ENCODE measurements at places on chromosomes 12 and 14. TPM values are rescaled to one million over a fixed set of nuclear protein-coding genes. Genes with fewer than 3 reads are reported as not detected.

Gene OR4E1
- total RNA-seq = not detected

GRCh38 chr14:103311171-103311997 is 22.7 kb upstream of the EIF5 start:
- DNase-seq = no peak

Gene PPP1R36
- total RNA-seq = 0.60 TPM

Gene SCNN1A
- 3.0 TPM for total RNA-seq

- DNase-seq = peak; percentile 72
These were observed 1.7 kb downstream of the CYP27B1 start for GRCh38 chr12:57765003-57765697.

- no peak for DNase-seq
These were observed 379.1 kb downstream of the NELL2 start for GRCh38 chr12:44497044-44497443.

DNA sequence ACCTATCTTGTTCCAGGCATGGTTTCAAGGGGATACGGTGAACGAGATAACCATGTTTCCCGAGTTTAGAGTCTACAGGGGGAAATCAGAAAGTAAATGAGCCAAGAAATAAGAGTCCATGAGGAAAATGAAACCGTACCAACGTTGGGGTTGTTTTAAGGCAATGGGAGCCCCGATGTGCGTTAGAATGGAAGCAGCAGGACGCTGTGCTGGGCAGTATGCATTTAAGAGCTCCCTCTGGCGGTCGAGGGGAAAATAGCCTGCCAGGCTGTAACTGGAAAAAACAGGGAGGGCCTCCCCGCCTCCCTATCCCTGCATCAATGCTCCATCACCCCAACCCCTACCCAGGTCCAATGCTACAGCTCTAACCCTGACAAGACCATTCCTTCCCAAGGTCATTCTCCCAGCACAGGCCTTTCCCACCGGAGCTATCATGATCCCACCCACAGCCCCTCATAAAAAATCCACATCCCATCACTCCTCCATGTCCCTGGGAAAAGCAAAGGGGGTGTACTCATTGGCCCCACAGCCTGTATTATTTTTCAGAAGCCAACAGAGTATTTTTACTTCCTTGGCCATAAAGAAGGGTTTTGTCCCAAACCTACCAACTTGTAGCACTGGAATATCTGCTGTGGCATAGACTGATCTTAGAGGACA is 226.3 kb upstream of the NOS1 start:
- DNase-seq = no peak

GRCh38 chr12:25932971-25933370 is 25.5 kb upstream of the RASSF8 start:
- no peak for DNase-seq

DNA sequence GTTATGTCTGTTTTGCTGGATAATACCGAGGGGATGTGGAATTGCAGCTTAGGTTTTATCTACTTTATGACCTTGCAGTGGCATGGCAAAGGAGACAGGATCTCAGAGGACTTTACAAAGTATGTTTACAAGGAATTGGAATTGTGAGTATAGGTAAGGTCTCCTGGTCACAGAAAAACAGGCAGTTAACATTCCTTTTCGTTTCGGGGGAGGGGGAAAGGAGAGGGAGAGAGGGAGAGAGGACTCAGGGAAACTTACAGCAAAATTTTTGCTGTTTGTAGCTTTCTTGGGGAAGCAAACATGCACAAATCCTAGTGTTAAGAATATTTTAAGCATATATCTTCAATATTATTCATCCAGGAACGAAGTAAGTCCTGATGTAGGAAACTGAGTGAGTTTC is 590.5 kb upstream of the LRFN5 start:
- DNase-seq = no peak

DNA sequence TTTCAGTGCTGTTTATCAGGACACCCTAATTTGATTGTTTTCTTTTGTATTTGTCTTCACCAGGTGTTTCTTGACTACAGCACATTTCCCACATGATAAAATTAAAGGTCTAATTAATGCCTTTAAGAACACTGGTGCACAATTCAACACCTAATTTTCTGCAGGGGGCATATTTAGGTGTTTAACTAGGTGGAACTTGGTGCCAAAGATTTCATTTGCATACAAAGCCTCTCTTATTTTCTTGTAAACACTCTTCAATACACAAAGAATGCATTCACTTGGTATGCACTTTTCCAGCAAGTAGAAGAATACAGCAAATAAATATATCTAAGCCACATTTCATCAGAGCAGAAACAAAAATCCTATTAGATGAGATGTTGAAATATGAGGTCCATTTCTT is 646.2 kb upstream of the FOXG1 start:
- DNase-seq = no peak

Gene ANKRD9
- total RNA-seq = 11.0 TPM

DNA sequence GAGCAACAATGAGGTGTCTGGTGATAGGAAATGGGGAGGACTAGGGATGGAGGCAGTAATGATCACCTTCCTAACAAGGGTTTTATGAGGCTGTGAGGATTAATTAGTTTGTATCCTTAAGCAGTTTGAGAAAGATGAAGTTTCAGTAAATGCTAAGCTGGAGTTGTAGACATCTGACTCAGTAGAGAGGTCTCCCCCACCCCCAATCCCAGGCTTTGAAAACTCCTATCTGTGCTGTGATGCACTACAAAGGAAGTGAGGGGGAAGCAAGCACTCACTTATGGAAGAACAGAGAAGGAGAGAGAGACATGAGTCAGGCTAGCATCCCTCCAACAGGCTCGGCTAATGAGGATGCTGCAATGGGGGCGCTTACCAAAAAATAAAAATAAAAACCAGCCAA is 5.5 kb upstream of the BCL11B start:
- DNase-seq = no peak

Gene DLGAP5
- total RNA-seq = 1.9 TPM

Gene KITLG
- not detected for total RNA-seq

Gene ZNF891
- total RNA-seq = 3.1 TPM

- DNase-seq = no peak
These were observed 3.2 kb downstream of the NTN4 start for GRCh38 chr12:95787274-95787818.

GRCh38 chr14:68864361-68864750 is 71.5 kb upstream of the ZFP36L1 start:
- DNase-seq = no peak

DNA sequence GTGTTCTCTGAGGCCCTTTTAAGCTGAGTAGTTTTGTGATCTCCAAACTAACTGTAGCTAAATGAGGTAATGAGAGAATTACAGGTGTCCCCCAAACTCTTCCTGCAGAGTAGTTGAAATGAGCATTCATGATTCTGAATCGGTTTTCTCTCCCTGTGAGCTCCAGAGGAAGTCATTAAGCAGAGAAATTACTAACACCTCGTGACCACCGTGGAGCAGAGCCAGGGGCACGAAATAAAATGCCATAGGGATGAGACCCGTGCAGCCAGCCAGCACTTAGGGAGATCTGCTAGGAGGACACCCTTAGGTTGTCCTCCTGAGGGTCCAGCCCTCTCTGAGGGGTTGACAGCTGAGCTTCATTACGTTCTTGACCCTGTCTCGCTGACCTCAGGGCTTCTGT is 79.5 kb downstream of the SLC25A47 start:
- no peak for DNase-seq

GRCh38 chr12:57612711-57613426 is 1.6 kb downstream of the ARHGEF25 start:
- no peak for DNase-seq

DNA sequence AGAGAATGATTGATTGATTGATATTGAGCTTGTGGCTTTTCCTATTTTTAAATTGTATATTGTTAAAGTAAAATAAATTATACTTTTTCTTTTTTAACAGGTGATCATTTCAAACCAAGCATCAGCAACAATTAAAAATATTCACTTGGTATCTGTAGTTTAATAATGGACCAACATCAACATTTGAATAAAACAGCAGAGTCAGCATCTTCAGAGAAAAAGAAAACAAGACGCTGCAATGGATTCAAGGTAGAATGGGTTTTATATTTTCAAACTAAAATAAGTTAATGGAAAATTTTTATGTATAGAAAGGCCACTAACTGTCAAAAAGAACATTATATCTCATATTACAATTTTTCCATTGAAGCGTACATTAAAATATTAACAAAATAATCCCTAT is 5.1 kb downstream of the SLCO1B3 start:
- DNase-seq = no peak

- no peak for DNase-seq
These were observed 546.4 kb downstream of the MED13L start for GRCh38 chr12:115730975-115731541.

DNA sequence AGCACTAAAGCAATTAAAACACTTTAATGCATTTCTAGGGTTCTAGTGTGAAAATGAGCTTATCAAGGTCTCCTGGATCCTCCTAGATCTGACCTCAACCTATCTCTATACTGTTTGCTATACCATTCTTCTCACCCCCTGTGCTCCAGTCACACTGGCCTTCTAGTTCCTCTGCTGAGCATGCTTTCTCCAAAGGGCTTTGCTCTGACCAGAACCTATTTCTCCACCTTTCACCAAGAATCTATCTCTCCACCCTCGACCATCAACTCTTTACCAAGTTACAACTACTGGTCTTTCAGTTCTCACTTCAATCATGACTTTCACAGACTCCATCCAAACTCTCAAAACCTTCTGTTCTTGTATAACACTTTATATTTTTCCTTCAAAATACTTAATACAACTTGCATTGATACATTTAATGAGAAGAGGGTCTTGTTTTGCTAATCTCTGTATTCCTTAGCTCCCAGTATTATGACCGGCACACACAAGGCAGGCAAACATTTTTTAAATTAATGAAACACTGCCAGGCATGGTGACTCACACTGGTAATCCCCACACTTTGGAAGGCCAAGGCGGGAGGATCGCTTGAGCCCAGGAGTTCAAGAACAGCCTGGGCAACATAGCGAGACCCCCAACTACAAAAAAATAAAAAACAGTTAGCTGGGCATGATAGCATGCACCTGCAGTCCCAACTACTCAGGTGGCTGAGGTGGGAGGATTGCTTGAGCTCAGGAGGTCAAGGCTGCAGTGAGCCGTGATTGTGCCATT is 22.8 kb downstream of the PPP1R12A start:
- DNase-seq = no peak

- no peak for DNase-seq
These were observed 914 bp upstream of the PACS2 start for GRCh38 chr14:105313381-105314286.

Gene PMCH
- not detected for total RNA-seq

- DNase-seq = no peak
These were observed 25.4 kb downstream of the IL31 start for GRCh38 chr12:122148657-122149056.
